ENCODE measurements at places on chromosomes 6 and 20. TPM values are rescaled to one million over a fixed set of nuclear protein-coding genes. Genes with fewer than 3 reads are reported as not detected.

Gene ZBTB22
- total RNA-seq: 7.6 TPM

Gene C20orf202
- not detected for total RNA-seq

Gene NHLRC1
- not detected for total RNA-seq

Gene ARFGEF3
- total RNA-seq: 3.5 TPM

Gene ELMO2
- total RNA-seq: 44.9 TPM

Gene PHACTR1
- total RNA-seq: 0.55 TPM

Gene RAET1G
- total RNA-seq: 2.0 TPM

Gene C6orf52
- total RNA-seq: 16.5 TPM

Gene FRK
- 0.05 TPM for total RNA-seq

Gene OR2H2
- total RNA-seq: not detected

Gene GSTA2
- not detected for total RNA-seq

Gene MYCT1
- total RNA-seq: 2.9 TPM

Gene TAF11
- total RNA-seq: 53.2 TPM

Gene FGD2
- total RNA-seq: not detected

Gene SYNCRIP
- total RNA-seq: 124 TPM

Gene OOEP
- not detected for total RNA-seq

Gene BMP7
- 7.8 TPM for total RNA-seq

Gene CCN6
- total RNA-seq: not detected

Gene HLA-DOB
- not detected for total RNA-seq

Gene OPRL1
- total RNA-seq: 0.81 TPM

Gene COL10A1
- total RNA-seq: not detected

Gene MEP1A
- total RNA-seq: not detected
